ENCODE measurements at places on chromosomes 4 and X. TPM values are rescaled to one million over a fixed set of nuclear protein-coding genes. Genes with fewer than 3 reads are reported as not detected.

Gene FGF5
- total RNA-seq = not detected

Gene SPANXC
- total RNA-seq = not detected

Gene LRRC66
- total RNA-seq = 0.25 TPM

Gene ERCC6L
- total RNA-seq = 8.2 TPM

Gene GYG2
- not detected for total RNA-seq

- DNase-seq = no peak
- H3K4me3 ChIP-seq = no peak overlapping the region
- no peaks in the 10 kb centered on the region for H3K4me1 ChIP-seq
- no peaks in the 10 kb centered on the region for H3K36me3 ChIP-seq
- no peaks in the 10 kb centered on the region for H3K27me3 ChIP-seq
- no peak overlapping the region for H3K27ac ChIP-seq
These were observed 912.5 kb upstream of the TENM3 start for GRCh38 chr4:181330654-181331201.

- DNase-seq = no peak
- peaks cover 1% of the 10 kb centered on the region for H3K4me1 ChIP-seq
- no peak overlapping the region for H3K27ac ChIP-seq
- no peak overlapping the region for H3K4me3 ChIP-seq
These were observed 75.9 kb downstream of the AASDH start for GRCh38 chr4:56311299-56311975.

- peaks cover 2% of the 10 kb centered on the region for H3K4me1 ChIP-seq
- H3K36me3 ChIP-seq = no peaks in the 10 kb centered on the region
- DNase-seq = no peak
- no peak overlapping the region for H3K4me3 ChIP-seq
- peaks cover 2% of the 10 kb centered on the region for H3K27me3 ChIP-seq
- no peak overlapping the region for H3K27ac ChIP-seq
These were observed 12.8 kb upstream of the ELOVL6 start for GRCh38 chr4:110211007-110211769.

DNA sequence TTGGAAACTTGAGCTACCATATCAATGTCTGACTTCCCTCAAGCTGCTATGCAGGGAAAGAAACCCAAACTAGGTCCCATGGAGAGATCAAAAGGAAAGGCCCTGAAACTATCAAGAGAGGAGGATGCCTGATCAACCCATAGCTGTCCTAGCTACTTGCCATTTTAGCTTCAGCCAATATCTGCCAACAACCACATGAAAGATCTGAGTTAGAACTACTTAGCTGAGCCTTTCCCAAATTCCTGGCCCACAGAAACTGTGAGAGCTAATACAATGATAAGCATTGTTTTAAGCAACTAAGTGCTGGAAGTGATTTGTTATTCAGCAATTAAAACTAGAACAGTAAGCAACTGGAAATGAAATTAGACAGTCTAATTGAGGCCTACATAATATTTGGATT is 6.3 kb upstream of the ARHGEF38 start:
- DNase-seq = no peak
- H3K36me3 ChIP-seq = no peaks in the 10 kb centered on the region
- H3K27me3 ChIP-seq = peaks cover 16% of the 10 kb centered on the region
- no peak overlapping the region for H3K4me3 ChIP-seq
- H3K4me1 ChIP-seq = peaks cover 5% of the 10 kb centered on the region

GRCh38 chr4:73864365-73864764 is 4.8 kb upstream of the CXCL1 start:
- H3K4me1 ChIP-seq = no peaks in the 10 kb centered on the region
- no peak for DNase-seq
- H3K27ac ChIP-seq = no peak overlapping the region

GRCh38 chr4:168691631-168692369 is 194.9 kb downstream of the PALLD start:
- DNase-seq = no peak
- no peak overlapping the region for H3K27ac ChIP-seq
- peaks cover 23% of the 10 kb centered on the region for H3K27me3 ChIP-seq
- H3K4me1 ChIP-seq = no peaks in the 10 kb centered on the region
- H3K36me3 ChIP-seq = no peaks in the 10 kb centered on the region

DNA sequence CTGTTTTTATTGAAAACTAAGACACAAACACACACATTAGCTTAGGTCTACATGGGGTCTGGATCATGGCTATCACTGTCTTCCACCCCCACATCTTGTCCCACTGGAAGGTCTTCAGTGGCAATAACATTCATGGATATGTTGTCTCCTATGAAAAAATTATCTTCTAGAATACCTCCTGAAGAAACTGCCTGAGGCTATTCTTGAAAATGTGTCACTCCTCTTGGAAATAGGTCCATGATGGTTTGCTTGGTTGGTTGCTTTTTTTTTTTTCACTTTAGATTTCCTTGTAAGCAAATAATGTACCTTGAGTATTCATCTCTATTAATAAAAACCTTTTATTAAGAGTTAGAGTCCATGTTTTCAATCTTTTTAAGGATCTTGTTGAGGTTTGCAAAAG is 195.3 kb upstream of the PDE5A start:
- H3K27me3 ChIP-seq = no peaks in the 10 kb centered on the region
- no peaks in the 10 kb centered on the region for H3K4me1 ChIP-seq
- no peak overlapping the region for H3K4me3 ChIP-seq
- H3K36me3 ChIP-seq = no peaks in the 10 kb centered on the region
- DNase-seq = no peak

DNA sequence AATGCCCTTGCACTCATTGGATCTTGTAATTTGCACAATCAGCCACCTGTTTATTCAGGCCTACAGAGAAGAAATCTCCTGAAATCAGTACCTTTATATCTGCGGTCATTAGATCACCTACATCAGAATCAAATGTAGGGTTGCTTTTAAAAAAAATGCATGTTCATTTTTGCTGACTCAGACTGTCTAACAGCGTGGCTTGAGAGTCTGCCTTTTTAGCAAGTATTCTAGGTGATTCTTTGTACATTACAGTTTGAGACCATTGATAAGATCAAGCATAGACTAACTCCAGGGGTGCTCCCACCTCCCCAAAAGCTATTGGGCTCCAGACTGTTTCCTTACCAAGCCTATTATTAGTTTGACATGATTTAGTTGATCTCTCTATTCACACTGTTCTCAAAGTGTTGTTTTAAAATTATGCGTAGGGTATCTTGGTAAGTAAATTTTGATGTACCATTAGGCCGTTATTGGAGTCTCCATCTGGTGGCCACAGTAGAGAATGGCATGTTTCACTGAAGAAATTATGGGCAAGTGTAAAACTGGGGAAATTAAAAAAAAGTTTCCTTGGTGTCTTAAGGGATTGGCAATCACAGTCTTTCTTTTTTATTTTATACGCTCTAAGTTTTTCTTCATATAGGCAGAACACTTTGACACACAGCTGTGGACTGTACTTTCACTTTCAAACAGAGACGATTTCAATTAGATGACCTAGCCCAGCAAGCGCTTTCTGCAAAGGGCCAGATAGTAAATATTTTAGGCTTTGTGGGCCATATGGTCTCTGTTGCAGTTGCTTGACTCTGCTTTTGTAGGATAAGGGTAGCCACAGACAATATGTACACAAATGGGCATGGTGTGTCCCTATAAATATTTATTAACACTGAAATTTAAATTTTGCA is 33.7 kb upstream of the MSL3 start:
- no peaks in the 10 kb centered on the region for H3K4me1 ChIP-seq
- H3K4me3 ChIP-seq = no peak overlapping the region
- no peak overlapping the region for H3K27ac ChIP-seq
- no peaks in the 10 kb centered on the region for H3K36me3 ChIP-seq
- DNase-seq = no peak
- no peaks in the 10 kb centered on the region for H3K27me3 ChIP-seq

DNA sequence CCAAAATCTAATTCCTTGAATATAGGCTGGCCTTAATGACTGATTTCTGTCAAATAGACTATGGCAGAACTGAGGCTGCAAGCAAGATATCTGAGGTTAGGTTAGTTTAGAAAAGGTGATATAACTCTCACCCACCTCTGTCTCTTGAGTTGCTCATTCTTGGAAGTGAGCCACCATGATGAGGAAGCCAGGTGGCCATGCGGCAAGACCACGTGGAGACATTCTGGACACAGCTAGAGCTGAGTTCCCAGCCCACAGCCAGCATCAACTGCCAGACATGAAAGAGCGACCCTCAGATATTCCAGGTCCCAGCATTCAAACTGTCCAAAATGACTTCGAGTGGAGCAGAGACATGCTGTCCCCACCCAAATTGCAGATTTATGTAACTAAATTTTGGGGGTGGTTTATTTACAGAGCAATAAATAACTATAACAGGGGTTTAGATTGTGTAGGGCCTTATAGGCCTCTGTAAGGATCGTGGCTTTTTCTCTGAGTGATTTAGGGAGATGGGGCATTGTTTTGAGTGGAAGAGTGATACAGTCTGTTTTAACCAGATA is 33.7 kb downstream of the USP53 start:
- peaks cover 15% of the 10 kb centered on the region for H3K36me3 ChIP-seq
- no peak overlapping the region for H3K4me3 ChIP-seq
- no peak overlapping the region for H3K27ac ChIP-seq
- H3K4me1 ChIP-seq = no peaks in the 10 kb centered on the region
- DNase-seq = no peak
- H3K27me3 ChIP-seq = no peaks in the 10 kb centered on the region

DNA sequence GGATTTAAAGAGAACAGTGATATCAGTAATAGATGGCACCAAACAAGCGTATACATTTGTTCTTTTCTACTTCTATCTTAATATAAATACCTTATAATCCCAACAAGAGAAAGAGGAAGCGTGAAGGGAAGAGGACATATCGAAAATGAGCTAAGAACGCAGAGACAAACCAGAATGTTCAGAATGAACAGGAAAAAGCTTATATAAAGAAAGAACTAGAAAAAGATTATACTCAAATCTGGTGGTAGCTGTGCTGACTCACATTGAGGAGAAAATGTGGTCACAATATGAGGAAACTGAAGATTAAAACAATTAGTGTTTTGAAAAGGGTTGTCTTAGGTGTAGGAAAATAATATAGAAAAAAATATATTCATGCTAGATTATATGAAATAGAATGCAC is 2.0 kb upstream of the GPR34 start:
- no peak for DNase-seq
- H3K27ac ChIP-seq = peak overlapping the region; percentile 25
- no peaks in the 10 kb centered on the region for H3K27me3 ChIP-seq
- peaks cover 2% of the 10 kb centered on the region for H3K36me3 ChIP-seq
- peaks cover 22% of the 10 kb centered on the region for H3K4me1 ChIP-seq
- H3K4me3 ChIP-seq = no peak overlapping the region

GRCh38 chr4:121696170-121696580 is 605 bp downstream of the ANXA5 start:
- peak overlapping the region; percentile 99 for H3K4me3 ChIP-seq
- peak; percentile 57 for DNase-seq
- H3K27me3 ChIP-seq = peaks cover 28% of the 10 kb centered on the region
- peak overlapping the region; percentile 98 for H3K27ac ChIP-seq
- peaks cover 13% of the 10 kb centered on the region for H3K36me3 ChIP-seq

- H3K27me3 ChIP-seq = peaks cover 15% of the 10 kb centered on the region
- no peak overlapping the region for H3K4me3 ChIP-seq
- no peaks in the 10 kb centered on the region for H3K36me3 ChIP-seq
- H3K27ac ChIP-seq = no peak overlapping the region
- H3K4me1 ChIP-seq = no peaks in the 10 kb centered on the region
- no peak for DNase-seq
These were observed 266.4 kb downstream of the RAPGEF2 start for GRCh38 chr4:159369256-159369655.

- H3K4me3 ChIP-seq = peak overlapping the region; percentile 28
- DNase-seq = no peak
- H3K27me3 ChIP-seq = no peaks in the 10 kb centered on the region
These were observed 145.1 kb downstream of the INPP4B start for GRCh38 chr4:142701017-142701416.

- peaks cover 17% of the 10 kb centered on the region for H3K4me1 ChIP-seq
- H3K27me3 ChIP-seq = no peaks in the 10 kb centered on the region
- no peak for DNase-seq
These were observed 2.5 kb upstream of the PPM1K start for GRCh38 chr4:88286897-88287296.

GRCh38 chr4:82256718-82257117 is 117.1 kb downstream of the HNRNPD start:
- DNase-seq = no peak
- no peaks in the 10 kb centered on the region for H3K36me3 ChIP-seq
- H3K4me1 ChIP-seq = no peaks in the 10 kb centered on the region
- no peak overlapping the region for H3K27ac ChIP-seq
- no peak overlapping the region for H3K4me3 ChIP-seq

GRCh38 chr4:187017147-187017546 is 293.5 kb upstream of the FAT1 start:
- H3K4me1 ChIP-seq = no peaks in the 10 kb centered on the region
- DNase-seq = no peak
- no peak overlapping the region for H3K4me3 ChIP-seq
- no peaks in the 10 kb centered on the region for H3K36me3 ChIP-seq
- H3K27ac ChIP-seq = no peak overlapping the region

- H3K27ac ChIP-seq = no peak overlapping the region
- peaks cover 66% of the 10 kb centered on the region for H3K27me3 ChIP-seq
- DNase-seq = no peak
- H3K4me1 ChIP-seq = peaks cover 10% of the 10 kb centered on the region
These were observed 751 bp upstream of the RGS12 start for GRCh38 chr4:3291969-3292570.

DNA sequence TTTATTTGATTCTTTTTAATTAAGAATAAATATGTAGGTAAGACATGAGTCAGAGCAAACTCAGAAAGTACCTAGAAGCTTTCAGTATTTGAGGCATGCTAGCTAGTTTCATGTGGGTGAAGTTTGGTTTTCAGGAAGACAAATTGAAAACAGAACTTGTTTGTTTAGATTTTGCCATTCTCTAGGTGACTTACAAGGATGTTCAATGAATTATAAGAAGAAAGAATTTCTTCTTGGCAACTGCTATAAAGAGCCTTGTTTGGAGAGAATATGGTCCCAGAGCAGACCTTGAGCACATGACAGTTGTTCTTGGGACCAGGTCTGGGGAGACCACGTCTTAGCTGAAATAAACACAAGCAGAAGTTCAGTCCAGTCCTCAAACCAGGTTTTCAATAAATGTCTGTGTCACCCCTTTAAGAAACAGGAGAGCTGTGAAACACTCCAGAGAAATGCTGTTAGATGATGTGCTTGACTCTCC is 38.0 kb upstream of the IL21 start:
- H3K4me3 ChIP-seq = no peak overlapping the region
- H3K27ac ChIP-seq = no peak overlapping the region
- no peaks in the 10 kb centered on the region for H3K27me3 ChIP-seq
- H3K4me1 ChIP-seq = peaks cover 6% of the 10 kb centered on the region
- H3K36me3 ChIP-seq = peaks cover 9% of the 10 kb centered on the region

DNA sequence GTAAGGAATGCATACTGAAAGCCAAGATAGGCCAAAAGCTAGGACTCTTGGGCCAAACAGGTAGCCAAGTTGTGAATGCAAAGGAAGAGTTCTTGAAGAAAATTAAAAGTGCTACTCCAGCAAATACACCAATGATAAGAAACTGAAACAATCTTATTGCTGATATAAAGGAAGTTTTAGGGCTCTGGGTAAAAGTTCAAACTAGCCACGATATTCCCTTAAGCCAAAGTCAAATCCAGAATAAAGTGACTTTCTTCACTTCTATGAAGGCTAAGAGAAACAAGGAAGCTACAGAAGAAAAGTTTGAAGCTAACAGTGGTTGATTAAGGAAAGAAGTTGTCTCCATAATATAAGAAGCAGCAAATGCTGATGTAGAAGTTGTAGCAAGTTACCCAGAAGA is 397.6 kb downstream of the PACRGL start:
- H3K4me1 ChIP-seq = no peaks in the 10 kb centered on the region
- H3K36me3 ChIP-seq = no peaks in the 10 kb centered on the region
- no peaks in the 10 kb centered on the region for H3K27me3 ChIP-seq
- DNase-seq = no peak
- H3K4me3 ChIP-seq = no peak overlapping the region
- no peak overlapping the region for H3K27ac ChIP-seq
